ENCODE measurements at places on chromosomes 13 and 19.
A peak's percentile ranks its signal among the peaks of the same experiment; 100 is the strongest.

GRCh38 chr13:113001241-113002140, 32.5 kb downstream of the MCF2L start:
- DNase-seq, result no peak

GRCh38 chr13:30779016-30779415, 43.7 kb downstream of the ALOX5AP start:
- no peak for DNase-seq

- no peak for DNase-seq
These were observed 3.9 kb upstream of the ZNF550 start for GRCh38 chr19:57563547-57563946.

DNA sequence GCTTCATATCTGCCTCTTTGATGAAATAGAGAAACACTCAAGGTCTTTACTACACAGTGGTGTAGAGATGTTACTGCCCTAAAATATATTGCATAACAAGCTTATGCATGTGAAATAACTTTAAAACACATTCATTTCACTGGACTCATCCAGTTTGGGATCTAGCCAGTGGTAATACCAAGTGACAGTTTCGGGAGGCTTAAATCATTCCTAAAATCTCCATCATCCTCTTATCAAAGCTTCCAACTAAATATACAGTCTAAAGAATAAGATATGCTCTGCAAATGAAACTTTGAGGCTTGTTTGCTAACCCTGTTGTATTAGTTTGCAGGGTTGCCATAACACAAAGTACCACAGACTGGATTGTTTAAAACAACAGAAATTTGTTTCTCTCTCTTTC, 52.8 kb downstream of the THSD1 start:
- no peak for DNase-seq

- DNase-seq, result no peak
These were observed 22.6 kb upstream of the SLAIN1 start for GRCh38 chr13:77674852-77675251.

- no peak for DNase-seq
These were observed 4.9 kb downstream of the MBNL2 start for GRCh38 chr13:97226788-97227627.

- DNase-seq, result no peak
These were observed 39.3 kb downstream of the SIGLEC7 start for GRCh38 chr19:51181377-51181912.

DNA sequence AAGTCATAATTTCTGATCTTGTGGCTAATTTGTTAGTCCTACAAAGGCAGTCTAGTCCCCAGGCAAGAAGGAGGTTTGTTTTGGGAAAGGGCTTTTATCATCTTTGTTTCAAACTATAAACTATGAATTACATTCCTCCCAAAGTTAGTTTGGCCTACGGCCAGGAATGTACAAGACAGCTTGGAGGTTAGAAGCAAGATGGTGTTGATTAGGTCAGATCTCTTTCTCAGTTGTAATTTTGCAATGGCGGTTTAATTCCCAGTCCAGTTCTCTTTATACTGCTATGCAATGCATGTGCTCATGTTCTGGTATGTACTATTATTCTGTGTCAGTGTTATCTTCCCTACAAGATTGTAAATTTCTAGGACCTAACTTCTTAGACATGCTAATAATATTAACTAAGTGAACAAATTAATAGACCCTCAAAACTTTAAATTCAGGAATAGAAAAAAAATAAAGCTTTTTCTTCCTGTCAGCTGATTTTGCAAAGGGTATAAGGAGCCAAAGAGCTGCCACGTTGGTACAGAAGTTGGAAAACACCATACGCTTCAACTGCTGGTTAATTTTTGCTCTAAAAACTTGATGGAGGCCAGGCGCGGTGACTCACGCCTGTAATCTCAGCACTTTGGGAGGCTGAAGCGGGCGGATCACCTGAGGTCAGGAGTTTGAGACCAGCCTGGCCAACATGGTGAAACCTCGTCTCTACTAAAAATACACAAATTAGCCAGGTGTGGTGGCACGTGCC, 1.3 kb upstream of the DNAJC15 start:
- no peak for DNase-seq

DNA sequence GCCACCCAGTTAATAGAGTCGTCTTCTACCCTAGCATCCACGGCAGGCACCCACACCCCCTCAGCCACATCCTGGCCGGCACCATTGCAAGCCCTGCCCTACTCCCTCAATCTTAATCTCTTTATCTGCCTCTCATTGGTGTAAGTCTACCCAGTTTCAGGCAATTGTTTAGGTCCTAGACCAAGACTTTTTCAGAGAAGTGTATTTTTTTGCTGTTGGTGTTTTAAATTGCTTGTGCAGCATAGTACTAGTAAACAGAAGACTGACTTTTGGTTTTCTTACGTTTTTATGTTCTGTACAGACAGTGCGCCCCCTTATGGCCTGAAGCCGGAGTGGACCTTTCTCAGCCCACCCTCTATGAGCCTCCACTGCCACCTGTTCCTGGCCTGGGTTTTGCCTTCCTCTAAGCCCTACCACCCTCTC, 2.3 kb upstream of the LCP1 start:
- DNase-seq, result peak; percentile 55

DNA sequence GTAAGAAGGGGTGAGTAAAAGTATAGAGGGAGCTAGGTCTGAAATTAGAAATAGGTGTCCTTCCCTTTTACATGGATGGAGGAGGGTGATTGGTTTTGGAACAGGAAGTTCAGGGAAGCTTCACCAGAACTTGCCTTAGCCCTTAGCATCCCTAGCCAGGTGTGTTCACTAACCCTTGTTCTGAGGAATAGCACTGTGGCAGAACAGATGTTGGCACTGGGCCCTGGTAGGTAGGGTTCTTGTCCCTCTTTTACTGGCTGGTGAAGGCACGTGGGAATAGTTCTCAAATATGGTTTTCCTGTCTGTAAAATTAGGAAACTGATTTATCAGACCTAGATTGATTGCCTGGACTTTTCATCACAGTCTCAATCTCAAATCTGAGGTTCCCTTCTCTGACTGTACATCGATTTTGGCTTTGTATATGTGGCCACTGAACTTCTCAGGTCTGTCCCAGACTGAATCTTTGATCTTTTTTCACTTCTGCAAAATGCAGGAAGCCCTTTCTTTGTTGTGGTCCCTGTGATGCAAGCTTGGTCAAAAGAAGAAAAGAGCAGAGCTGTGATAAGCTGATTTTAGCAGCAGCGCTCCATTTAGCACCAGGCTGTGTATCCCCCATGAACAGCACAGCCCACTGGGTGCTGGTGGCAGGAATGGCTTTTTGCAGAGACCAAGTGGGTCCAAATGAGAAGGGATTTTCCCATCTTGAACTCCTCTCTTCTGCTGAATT, 86.2 kb upstream of the HTR2A start:
- DNase-seq, result no peak

GRCh38 chr13:50529154-50529882, 314.2 kb downstream of the DLEU7 start:
- DNase-seq, result no peak

GRCh38 chr13:36552334-36552733, 120.0 kb downstream of the CCNA1 start:
- DNase-seq, result no peak

- no peak for DNase-seq
These were observed 1445.9 kb downstream of the PCDH9 start for GRCh38 chr13:65784088-65784816.

- no peak for DNase-seq
These were observed 9.8 kb downstream of the CBY2 start for GRCh38 chr13:45711951-45712350.

GRCh38 chr13:79155883-79156282, 250.2 kb downstream of the RBM26 start:
- no peak for DNase-seq

GRCh38 chr19:31023038-31023437, 326.2 kb downstream of the TSHZ3 start:
- DNase-seq, result no peak

- no peak for DNase-seq
These were observed 1.2 kb upstream of the MCF2L start for GRCh38 chr13:112967686-112968379.

DNA sequence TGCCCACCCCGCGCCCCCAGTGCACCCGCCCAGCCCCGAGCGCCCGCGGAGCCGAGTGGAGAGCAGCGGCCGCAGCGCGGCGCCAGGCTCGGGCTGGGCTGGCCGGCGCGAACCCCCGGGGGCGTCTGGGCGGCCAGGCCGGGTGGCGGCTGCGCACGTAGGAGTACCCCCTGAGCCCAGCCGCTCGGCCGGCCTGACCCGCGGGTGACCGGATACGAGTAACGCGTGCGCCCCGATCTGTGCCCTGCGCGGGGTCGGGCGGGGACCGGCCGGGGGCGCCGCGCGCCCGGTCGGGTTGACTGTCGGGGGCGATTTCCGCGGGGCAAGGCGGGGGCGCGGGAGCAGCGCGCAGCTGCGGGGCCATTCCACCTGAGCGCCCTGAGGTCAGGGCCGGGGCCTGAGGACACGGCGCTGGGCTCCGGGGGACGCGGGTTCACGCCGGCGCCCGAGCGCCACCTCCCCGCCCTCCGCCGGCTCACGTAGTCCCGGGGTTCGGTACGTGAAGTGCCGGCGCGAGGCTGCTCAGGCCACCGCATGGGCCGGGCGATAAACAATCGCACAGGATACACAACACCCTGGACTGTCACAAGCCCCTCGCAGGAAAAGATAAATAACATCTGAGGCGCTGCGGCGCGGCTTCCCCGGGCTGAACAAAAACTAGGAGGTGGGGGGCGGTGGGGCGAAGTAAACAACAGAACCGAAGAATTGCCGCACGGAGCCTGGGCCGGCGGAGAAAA, 37.6 kb upstream of the FLT1 start:
- DNase-seq, result no peak

GRCh38 chr13:104854007-104854406, 1681.5 kb downstream of the EFNB2 start:
- no peak for DNase-seq

DNA sequence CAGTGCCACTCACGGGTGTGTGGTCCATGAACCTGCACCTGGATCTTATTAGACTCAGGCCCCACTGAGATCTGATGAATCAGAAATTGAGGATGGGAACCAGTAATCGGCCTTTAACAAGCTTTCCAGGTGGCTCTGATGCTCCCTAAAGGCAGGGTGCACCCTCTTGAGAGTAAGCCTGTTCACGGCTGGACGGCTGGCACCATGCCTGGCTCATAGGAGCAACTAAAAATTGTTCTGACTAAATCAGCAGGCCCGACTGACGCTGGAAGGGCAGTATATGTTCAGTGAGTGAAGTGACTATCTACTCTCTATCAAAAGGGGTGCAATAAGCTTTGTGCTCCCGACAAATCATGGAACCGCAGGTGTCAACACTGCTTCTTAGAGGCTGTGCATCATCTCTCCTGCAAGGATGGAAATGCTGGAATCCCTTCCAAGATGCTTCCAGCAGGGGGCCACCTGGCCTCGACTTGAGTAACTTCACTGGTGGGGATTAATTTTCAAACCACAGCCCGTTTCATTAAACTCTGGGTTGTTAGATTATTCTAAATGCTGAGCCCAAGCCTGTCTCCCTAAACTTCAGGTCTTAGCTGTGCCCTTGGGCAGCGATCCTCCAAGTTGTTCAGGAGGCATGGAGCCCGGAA, 28.4 kb downstream of the TMTC4 start:
- DNase-seq, result no peak

GRCh38 chr19:30788105-30788765, 416.1 kb downstream of the ZNF536 start:
- DNase-seq, result no peak

GRCh38 chr19:9883231-9883758, 48.2 kb downstream of the PIN1 start:
- DNase-seq, result no peak

- no peak for DNase-seq
These were observed 4.4 kb upstream of the STARD13 start for GRCh38 chr13:33289966-33290365.

- DNase-seq, result no peak
These were observed 84.3 kb upstream of the NBEA start for GRCh38 chr13:34857558-34858325.

GRCh38 chr19:36501973-36502372, 12.6 kb upstream of the ZNF566 start:
- DNase-seq, result no peak

DNA sequence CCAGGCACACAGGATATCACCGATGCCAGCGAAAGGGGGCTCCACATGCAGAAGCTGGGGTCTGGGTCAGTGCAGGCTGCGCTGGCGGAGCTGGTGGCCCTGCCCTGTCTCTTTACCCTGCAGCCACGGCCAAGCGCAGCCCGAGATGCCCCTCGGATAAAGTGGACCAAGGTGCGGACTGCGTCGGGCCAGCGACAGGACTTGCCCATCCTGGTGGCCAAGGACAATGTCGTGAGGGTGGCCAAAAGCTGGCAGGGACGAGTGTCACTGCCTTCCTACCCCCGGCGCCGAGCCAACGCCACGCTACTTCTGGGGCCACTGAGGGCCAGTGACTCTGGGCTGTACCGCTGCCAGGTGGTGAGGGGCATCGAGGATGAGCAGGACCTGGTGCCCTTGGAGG, 7.2 kb downstream of the NCAN start:
- no peak for DNase-seq

DNA sequence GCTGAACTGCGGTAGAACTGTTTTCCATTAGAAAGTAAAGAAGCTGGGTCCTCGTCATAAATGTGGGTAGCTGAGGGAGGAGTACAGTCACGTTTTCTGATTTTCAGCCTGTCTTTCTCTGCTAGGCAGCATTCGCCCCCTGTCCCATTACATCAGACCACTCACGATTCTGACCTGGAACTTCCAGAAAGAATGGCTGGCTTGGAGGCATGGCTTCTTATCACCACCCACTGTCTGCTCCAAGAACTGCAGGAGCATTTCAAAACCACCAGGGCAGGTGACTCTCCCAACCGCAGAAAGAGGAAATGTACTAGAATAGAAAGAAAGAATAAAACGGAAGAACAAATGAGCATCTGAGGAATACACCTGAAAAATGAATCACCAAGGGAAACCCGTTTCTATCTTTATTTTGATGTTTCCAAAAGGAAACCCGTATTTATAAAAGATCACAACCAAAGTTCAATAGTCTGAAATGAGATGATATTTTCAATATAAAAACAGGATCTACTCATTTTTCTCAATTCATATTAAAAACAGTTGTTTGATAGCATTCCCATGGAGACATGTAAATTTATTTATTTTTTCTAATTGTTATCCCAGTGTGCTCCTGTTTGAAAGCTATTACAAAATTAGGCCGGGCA, 22.1 kb upstream of the POMP start:
- DNase-seq, result no peak

GRCh38 chr13:80039000-80039399, 301.9 kb downstream of the SPRY2 start:
- DNase-seq, result no peak

GRCh38 chr13:70424428-70424827, 316.2 kb upstream of the KLHL1 start:
- DNase-seq, result no peak

DNA sequence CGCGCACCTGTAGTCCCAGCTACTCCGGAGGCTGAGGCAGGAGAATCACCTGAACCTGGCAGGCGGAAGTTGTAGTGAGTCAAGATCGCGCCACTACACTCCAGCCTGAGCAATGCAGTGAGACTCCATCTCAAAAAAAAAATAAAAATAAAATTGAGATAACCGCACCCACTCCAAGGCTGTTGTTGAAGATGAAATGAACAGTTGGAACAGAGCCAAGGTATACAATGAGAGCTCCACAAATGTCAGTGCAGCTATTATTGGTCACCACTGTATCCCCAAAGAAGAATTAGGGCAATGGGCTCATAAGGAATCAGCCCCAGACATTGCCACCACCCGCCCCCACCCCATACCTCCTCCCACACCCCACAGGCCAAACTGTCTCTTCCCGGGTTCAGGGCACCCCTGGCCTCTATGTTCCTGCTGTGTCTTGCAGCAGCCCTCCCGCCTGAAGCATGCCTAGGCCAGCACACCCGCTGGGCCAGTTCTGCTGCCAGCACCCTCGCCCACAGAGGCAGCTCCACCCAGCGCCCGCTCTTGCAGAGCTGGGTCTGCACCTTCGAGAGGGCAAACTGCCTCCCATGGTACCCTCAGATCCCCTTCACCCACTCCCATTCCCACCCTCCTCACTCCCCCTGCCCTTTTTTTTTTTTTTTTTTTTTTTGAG, 3.5 kb upstream of the S1PR5 start:
- no peak for DNase-seq
